ENCODE measurements at places on chromosomes 1 and 21.

- DNase-seq, result no peak
These were observed 645.2 kb upstream of the USP24 start for GRCh38 chr1:55860326-55860725.

- no peak for DNase-seq
These were observed 280.3 kb upstream of the FMN2 start for GRCh38 chr1:239811211-239811885.

DNA sequence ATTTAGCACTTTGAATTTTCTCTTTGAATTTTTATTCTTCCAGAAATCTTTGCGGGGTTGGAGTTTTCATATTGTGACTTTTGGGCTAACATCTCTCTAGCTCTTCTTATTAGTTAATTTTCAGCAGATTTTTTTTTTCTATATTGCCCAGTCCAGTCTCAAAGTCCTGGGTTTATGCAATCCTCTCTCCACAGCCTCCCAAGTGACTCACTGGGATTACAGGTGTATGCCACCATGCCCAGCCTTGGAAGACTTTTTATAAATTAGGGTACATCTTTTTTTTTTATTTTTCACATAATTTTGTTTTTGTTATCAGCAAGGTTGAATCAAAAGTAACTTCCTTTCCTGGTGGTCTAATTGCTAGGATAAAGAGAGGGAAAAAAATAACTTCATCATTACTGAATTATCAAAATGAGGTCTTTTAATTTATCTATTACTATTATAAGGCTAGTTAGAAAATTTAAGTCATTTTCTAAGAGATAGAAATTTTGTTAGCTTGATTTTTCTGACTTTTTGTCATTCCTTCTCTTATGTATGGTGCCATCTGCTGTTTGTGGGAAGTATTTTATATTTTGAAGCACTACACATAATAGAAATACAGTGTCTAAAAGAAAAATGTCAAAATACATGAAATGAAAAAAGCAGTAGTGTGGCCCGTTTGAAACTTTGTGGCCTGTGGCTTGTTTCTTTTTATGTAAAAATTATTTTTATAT lies 273.4 kb upstream of the CACYBP start:
- peak; percentile 51 for DNase-seq

- DNase-seq, result no peak
These were observed 4.6 kb upstream of the NAXE start for GRCh38 chr1:156586892-156587477.

GRCh38 chr21:39453571-39454179 lies 1.9 kb downstream of the SH3BGR start:
- DNase-seq, result no peak

DNA sequence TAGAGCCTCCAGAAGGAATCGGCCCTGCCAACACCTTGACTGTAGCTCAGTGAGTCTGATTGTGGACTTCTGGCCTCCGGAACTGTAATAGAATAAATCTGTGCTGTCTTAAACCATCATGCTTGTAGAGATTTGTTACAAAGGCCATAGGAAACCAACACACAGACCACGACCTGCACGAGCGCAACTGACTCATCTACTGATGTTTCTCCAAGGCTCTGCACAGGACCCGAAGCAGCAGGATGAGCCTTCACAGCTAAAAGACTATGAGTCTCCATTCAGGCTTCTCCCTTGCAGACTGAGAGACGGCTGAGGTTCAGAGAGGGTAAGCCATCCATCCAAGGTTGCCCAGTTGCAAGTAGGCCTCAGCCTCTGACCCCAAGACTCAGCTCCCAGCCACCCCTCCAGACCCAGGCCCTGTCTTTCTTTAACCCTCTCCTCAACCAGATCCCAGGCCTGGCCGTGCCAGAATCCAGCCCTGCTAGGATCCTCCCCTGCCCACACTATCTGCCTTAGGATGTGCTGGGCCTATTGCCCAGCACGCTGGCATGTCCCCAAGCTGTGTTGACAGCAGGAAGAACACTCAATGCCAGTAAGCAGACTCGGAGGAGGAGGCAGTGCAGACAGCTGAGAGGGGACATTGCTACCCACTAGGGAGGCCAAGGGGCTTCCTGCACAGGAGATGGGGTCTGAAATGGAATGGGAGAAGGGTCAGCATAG lies 109.0 kb downstream of the HMGB4 start:
- DNase-seq, result peak; percentile 74

DNA sequence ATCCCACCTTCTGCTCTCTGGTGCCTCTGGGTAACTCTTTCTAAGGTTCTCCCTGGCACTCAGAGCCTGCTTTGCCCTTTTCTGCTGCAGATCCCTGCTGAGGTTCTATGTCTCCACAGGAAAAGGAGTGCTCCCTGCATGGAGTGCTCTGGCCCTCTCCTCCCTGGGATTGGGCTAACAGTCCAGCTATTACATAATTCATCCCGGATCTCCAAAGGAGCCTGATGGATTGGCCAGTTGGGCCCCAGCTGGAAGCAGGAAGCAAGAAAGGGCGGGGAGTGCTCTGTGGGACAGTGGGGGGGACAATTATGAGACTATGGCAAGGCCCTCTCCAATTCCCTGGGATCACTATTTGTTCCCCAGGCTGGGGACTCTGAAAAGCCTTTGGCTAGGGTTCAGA lies 51.9 kb upstream of the GOLT1A start:
- no peak for DNase-seq

DNA sequence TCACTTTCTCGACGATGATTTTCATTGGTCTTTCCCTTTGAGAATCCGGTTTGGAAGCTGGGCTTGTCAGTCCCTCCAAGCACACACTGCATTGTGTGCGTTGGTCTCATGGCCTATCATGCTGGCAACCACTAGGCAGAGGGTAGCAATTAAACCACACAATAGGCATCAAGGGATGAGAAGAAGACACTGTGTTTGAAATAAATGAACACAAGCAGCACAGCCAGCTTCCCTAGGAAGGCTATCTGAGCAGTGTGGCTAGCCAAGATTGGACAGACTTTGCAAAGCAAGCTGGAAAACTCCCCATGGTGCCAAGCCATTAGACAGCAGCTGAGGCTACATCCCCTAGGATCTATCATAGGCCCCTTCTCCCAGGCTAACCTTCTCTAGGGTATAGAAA lies 288.7 kb downstream of the NUF2 start:
- no peak for DNase-seq

DNA sequence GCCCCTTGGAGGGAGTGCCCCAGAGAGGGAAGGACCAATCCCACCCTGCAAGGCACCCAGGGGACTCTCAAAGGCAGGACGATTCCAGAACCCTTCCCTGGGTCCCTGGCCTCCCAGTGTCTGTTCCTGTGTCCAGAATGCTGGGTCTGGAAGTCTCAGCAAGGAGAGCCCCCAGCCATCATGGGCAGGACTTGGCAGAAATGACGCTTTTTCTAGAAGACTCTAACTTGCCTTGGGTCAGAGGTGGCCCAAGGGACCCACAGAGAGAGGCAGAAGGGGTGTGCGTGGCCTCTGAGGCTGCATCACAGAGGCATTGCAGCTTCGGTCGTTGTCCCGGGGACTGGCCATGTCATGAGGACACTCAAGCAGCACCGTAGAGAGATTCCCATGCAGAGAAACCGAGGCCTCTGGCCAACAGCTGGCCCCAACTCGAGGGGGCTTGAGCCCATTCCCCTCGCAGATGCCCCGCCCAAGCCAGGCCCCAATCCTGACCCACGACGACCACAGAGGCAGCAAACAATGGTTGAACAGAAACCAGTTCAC lies 57.8 kb downstream of the WNT9A start:
- no peak for DNase-seq

GRCh38 chr1:67336157-67336556 lies 28.5 kb downstream of the IL12RB2 start:
- DNase-seq, result no peak

- DNase-seq, result no peak
These were observed 38.7 kb downstream of the SLC9A1 start for GRCh38 chr1:27116232-27116631.
